ENCODE measurements at places on chromosomes 13 and 19.

DNA sequence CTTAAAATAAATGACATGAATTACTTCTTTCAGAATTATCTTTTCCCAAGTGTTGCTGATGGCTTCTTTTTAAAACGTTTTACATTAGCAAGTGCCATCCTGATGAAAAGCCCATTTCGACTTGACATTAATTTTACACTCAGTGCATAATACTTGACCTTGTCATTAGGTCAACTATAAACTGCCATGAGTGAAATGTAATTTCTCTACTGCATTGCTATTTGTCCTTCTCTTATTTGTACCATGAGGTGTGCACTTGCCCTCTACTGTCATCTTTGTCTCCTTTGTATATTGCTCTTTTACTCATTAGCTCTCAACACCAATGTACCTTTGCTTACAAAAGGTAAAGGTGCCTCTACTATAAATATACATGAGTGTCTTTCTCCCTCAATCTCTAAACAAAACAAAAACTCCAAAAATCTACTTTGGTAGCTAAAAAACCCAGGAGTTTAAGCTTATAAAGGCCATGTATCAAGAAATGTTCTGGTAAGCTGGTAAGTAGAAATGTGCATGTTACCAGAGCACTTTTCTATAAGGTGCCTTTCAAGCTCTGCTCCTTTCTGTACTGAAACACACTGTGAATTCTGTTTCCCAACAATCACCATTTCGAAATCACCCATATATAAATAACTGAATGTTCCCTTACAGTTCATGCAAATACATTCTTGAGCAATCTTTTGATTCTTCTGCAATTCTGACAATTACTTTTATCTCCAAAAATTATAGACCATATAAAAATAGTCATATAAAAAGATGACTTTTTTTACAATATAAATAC is 351.4 kb downstream of the SLITRK5 start:
- DNase-seq, result no peak

- no peak for DNase-seq
These were observed 87.8 kb downstream of the FNDC3A start for GRCh38 chr13:49063497-49063896.

GRCh38 chr19:51547397-51548212 is 16.1 kb upstream of the SIGLEC6 start:
- no peak for DNase-seq

- DNase-seq, result no peak
These were observed 364.5 kb downstream of the GPC5 start for GRCh38 chr13:91762957-91763356.

Measured in stimulated activated CD4-positive, alpha-beta T cell treated with anti-CD3 and anti-CD28 coated beads, Interleukin-12 subunit alpha, Interleukin-12 subunit beta, amount 100 ng/mL, for 48 hours (primary cell).